ENCODE measurements at places on chromosomes 4 and X. TPM values are rescaled to one million over a fixed set of nuclear protein-coding genes. Genes with fewer than 3 reads are reported as not detected.

DNA sequence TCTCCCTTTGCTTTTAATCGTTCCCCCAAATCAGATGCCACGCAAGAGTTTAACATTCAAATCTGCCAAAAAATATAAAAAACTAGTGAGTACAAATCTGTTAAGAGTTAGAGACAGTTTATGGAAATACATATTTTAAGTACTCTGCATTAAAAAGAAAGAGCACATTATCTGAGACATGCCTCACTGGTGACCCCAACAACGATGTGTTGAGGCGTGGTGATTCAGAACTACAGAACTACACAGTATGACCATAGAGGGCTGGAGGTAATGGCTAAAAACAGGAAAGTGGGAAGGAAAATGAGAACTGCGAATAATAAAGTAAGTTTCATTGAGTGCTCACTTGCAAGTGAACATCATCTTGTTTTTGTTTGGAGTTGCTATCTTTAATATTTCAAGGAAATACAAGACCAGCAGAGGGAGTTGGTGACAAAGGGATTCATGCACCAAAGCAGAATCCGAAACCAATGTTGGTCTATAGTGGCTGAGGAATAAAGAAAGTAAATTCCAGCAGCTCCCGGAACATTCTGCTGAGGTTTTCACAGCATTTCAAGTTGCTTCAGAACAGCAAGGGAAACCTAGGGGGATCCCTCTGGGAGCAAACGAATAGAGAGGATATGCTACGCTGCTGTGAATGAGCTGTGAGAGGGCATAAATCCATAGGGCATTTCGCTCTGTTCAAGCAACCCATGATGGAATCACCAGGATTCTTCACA, 92.2 kb downstream of the DCHS2 start:
- DNase-seq: no peak

Gene ANK2
- total RNA-seq: 120 TPM

DNA sequence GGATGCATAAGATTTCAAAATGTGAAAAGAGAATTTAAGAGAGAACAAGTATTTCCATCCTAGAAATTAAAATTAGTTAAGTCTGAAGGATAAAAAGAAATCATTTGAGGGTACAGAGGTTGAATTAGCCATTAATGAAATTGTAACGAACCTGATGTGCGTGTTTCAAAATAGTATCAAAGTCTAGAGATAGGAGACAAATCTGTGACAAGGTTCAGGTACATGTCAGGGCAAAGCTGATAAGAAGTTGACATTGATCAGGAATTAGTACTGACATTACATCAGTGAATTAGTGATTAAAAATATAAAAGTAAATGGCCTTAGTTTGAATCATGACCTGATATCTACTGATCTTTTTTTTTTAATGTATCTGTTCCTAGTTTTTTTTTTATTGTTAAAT, 62.3 kb downstream of the UGT2B10 start:
- DNase-seq: no peak

Gene PGM2
- total RNA-seq: 18.2 TPM

Measured in ovary (tissue), 10 donors.